GM18507 (cell line): ENCODE measurements at places on chromosomes 3 and 15.

GRCh38 chr3:175495331-175495730 is 636.2 kb downstream of the NAALADL2 start:
- no peak for DNase-seq

- DNase-seq: no peak
Observed at GRCh38 chr3:108320746-108321350, 24.5 kb downstream of the HHLA2 start.

- DNase-seq: no peak
Observed at GRCh38 chr3:124281453-124282316, 289.8 kb upstream of the ROPN1 start.

DNA sequence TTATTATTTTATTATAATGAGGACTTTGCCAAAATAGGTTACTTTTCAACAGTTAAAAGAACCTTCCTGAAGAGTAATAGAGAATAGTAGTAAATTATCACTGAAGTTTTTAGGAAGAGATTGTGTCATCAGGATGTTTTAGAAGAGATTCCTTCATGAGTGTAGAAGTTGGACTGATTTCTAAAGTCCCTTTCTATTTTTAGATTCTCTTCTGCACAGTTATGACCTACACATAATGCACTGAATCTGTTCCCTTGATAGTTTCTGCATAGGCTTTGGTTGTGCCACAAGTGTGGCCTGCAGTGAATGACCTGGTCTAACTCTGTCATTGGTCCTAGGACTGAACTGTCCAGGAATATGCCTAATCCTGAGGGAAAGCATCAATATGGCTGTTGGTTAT is 23.9 kb downstream of the SLC35A5 start:
- DNase-seq: no peak

DNA sequence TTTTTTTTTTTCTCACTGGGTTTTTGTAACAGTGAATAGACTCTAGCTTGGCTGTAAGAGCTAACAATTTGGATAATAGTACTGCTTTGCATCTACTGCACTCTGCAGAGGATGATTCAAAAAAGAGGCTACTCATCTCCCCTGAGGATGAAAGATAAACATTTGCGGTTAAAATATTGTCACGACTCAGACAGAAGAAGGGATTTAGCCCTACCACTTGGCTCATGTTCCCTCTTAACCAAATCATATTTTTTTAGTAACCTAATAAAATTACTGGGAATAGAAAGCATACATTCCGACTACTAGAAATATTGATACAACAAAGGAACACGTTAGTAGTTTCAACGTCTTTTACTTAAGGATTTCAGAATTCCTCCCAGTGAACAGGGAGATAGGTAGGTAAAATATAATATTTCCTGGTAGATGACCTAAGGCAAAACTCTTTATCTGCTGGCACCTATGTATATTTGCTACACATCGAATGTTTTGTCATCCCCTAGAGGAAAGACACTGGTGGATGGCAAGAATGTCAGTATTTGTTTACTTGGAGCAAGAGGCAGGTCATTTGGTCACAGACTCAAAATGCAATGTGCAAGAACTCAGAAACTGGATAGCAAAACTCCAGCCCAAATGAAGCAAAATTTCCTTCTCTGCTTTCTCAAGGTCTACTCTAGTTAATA is 110.8 kb downstream of the GREM1 start:
- DNase-seq: no peak

- DNase-seq: no peak
Observed at GRCh38 chr3:127615631-127616305, 13.2 kb upstream of the PODXL2 start.

- DNase-seq: no peak
Observed at GRCh38 chr3:123781571-123782275, 102.4 kb downstream of the MYLK start.

- DNase-seq: no peak
Observed at GRCh38 chr3:197746209-197746608, 3.5 kb upstream of the FYTTD1 start.

- no peak for DNase-seq
Observed at GRCh38 chr15:89743594-89743993, 7.5 kb downstream of the MESP1 start.
